ENCODE measurements at places on chromosomes 5 and 9.

DNA sequence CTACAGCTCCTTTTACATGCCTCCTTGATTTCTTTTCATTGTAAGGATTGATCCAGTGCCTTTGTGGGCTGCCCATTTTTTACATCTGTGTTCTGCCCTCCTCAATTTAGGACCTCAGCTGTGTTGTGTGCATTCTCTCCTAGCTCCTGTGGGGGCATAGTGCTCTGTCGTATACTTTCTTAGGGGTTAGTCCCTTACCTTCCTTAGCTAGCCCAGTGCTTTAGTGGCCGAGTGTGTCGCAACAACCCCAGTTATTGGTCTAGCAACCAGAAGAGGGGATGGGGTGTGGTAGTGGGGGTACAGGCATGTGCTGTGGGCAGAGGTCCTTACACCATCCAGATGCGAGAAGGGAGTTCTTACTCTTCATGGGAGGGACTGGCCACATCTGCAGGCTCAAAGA lies 12.1 kb downstream of the MTRR start:
- DNase-seq = no peak

DNA sequence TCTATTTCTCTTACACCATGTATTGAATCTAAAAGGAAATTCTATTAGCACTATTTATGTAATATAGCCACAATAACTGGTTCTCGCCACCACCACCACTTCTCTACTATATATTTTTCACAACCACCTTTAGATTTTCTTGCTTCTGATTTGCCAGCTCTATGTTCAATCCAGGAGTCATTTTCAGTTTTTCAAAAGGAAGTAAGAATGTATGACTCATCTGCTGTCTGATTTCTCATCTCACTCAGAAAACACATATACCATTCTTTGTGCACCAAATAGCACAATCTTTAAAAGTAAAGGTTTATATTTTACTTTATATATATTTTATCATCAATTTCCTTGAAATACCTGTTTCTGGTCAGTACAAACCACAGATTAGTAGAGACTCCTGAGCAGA lies 1127.5 kb downstream of the TAF11L14 start:
- no peak for DNase-seq

DNA sequence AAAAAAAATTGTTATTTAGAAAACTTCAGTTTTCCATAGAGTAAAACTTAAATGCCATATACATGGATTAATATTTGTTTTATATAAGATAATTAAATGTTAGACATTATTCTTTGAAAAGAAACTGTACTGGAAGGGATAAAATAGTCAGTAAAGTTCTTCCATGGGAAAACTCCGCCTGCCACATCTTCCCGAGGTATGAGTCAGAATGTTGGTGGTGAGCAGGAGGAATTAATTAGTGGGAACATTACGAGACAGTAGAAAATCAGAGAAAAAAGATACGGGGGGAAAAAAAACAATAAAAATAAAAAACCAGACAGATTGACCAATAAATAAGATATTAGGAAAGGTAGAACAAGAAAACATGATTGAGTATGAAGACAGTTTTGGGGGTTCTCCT lies 930.3 kb upstream of the C9orf72 start:
- DNase-seq = no peak

DNA sequence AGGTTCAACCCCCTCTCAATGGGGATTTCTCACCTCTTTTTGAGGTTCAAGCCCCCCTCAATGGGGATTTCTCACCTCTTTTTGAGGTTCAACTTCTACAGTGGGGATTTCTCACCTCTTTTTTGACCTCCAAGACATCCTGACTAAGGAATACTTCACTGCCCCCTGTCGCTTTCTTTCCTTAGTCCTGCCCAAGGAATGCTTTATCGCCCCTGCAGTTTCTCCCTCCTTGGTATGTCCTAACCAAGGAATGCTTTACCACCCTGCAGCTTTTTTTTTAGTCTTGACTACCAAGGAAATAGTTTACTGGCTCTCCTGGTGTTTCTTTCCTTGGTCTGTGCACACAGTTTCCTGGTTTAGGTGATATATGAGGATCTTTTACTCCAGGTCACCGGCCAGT lies 9.6 kb upstream of the IRGM start:
- DNase-seq = no peak

GRCh38 chr5:88888291-88888690 lies 5.3 kb upstream of the MEF2C start:
- DNase-seq = no peak

DNA sequence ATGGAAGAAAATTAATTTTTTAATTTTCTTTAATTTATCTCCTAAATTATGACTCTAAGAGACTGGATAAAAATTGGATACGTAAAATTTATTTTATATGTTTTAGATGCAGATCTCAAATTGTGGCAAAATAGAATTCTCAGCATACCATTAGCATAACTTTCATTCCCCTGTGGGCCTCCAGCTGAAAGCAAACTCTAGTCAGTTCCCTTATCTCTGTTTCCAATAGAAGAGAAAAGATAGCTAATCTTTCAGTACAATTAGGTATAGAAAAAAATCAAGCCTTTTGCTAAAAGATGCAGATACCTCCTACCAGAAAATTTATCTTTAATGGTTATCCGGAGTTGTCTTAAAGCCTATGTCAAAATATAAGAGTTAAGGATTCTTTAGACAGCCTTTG lies 1530.6 kb downstream of the EFNA5 start:
- no peak for DNase-seq

DNA sequence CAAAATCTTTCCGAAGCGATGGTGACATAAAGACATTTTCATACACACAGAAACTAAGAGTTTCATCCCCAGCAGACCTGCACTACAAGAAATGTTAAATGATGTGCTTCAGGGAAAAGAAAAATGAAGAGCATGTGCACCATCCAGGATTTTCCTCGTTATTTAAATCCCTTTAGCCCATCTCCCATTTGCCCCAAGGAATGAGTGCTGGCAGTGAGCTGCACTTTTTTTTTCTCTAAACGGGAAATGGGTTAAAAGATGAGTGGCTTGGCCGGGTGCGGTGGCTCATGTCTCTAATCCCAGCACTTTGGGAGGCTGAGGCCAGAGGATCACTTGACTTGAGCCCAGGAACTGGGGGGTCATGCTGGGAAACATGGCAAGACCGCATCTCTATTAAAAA lies 6.8 kb upstream of the LRRC14B start:
- DNase-seq = no peak

DNA sequence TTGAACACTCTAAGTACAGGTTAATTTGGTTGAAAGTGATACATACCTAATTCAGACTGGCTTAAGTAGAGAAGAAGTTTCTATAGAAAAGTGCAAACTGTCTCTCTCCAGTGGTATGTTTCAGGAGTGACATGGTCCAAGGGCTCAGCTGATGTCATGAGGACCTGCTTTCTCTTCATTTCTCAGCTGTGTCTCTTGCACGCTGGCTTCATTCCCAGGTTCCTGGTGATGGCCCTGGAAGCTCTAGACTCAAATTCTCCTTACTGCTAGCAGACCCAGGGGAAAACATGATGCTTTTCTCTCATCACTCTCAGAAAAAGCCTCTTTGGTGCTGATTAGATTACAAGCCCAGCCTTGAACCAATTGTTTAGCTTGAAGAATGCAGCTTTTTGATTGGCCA lies 211.9 kb upstream of the CLINT1 start:
- DNase-seq = no peak

DNA sequence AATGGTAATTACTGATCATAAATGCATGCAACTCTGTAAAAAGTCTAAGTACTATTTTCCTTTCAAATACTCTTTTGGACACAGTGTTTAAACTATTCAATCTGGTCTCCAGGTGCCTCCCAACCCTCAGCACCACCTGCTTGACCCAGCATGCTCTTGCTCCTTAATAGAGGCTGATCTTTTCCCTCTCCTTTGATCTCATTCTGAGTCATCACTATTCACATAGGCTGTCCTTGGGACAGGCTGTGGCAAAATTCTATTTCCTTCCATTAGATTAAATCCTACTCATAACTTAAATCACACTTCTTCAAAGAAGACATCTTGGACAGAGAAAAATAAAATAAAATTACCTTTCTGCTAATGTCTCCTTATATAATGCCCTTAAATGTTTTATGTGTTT lies 199.4 kb upstream of the ST8SIA4 start:
- no peak for DNase-seq

DNA sequence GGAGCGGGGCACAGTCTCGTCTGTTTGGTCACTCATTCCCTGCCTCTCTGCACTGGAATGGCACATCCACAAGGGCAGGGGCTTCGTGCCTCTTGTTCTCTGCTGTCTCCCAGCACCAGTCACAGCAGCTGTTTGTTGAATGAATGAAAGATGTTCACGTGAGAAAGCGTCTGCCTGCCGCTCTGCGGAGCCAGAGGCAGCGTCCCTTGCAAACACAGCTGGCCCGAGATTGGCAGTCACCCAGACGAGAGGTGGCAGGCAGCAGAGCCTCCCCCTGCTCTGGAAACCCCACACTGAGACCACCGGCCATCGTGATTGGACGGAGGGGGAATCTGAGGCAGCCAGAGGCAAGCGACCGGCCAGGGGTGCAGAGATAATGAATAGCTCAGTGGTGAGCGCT lies 6.0 kb upstream of the FAM163B start:
- DNase-seq = no peak

- DNase-seq = no peak
Observed at GRCh38 chr9:129567842-129568559, 52.9 kb downstream of the C9orf50 start.

DNA sequence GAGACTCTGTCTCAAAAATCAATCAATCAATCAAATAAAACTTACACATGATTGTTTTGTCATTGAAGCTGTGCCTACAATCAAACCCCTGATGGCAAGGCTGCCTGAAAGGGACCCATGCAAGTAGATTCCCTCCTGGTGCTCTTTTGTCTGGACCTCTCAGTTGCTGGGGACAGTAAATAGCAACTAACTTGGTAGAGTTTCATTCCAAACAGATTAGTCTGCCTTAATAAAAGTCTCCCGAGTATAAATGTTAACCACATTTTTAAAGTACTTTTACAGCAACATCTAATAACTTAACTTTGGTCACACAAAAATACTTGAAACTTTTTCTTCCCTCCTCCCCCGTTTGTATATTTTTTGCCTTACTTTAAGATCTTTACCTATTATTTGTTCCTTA lies 105.5 kb downstream of the FEM1C start:
- DNase-seq = no peak

GRCh38 chr5:77832938-77833337 lies 56.8 kb upstream of the TBCA start:
- DNase-seq = no peak

DNA sequence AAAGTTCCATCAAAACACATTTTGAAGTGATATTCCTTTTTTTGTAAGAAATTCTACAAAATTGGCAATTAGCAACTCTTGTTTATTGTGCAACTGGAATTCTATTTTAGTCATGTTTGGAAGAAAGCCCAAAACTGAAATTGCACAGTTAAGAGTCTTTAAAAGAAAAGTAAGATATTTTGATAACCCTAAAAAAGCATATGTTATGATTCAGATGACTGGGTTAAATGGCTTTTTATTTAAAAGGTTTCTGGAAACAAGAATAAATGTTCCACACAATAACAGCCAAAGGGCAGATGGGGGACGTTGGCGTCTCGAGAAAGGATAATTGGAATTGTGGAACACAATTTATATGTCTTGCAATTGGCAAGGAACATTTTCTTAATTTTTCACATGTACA lies 275.2 kb downstream of the CDH9 start:
- no peak for DNase-seq

GRCh38 chr5:154878642-154879335 lies 20.4 kb downstream of the CNOT8 start:
- DNase-seq = no peak

- no peak for DNase-seq
Observed at GRCh38 chr9:115397591-115398312, 279.8 kb upstream of the TNC start.

- DNase-seq = no peak
Observed at GRCh38 chr5:98917433-98917832, 11.4 kb downstream of the CHD1 start.

All from activated T-helper 2 cell treated with anti-CD3 and anti-CD28 coated beads, Interferon-gamma antibody, Interleukin-2, Interleukin-4, amounts not matched to agents 10 μg/mL and 5 μg/mL and 100 μg/mL, durations not matched to agents 14 hours and 24 hours and 36 hours (primary cell).